ACHN (cell line): ENCODE measurements at places on chromosomes 12 and 14.

DNA sequence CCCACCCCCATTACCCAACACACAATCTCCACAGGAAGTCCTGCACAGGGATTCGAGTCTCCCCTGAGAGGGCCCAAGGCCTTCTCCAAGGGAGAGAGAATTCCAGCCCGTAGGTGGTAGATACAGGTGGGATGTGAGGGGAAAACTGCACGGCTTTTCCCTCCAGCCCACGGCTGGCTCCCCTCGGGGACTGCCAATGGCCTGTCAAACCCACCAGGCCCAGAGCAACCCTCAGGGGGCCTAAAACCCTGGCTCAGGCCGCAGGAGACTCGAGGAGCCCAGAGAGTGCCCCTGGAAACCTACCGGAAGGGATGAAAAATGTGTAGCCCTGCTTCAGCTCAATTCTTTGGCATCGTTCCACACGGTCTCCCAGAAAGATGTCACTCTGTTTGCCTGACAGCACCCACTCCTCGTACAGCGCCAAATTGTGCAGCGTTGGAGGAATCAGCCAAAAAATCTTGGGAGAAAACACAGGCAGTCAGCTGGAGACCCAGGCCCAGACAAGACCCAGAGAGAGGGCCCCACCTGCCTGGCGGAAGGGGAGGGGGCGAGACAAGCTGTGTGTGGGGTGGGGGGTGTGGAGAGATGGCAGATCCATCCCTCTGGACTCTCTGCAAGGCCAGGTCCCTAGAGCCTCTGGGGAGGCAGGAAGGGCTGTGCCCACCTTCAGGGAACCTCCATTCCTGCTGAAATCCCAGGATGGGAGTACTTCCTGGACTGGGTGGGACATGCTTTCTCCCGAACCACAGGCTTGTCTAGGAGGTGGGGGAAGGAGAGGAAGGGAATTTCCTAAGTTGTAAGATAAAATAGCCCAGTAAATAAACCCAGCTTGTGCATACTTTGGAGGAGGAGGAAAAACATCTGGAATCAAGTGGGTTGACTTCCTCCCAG lies 48.1 kb downstream of the KDM2B start:
- DNase-seq, result no peak

DNA sequence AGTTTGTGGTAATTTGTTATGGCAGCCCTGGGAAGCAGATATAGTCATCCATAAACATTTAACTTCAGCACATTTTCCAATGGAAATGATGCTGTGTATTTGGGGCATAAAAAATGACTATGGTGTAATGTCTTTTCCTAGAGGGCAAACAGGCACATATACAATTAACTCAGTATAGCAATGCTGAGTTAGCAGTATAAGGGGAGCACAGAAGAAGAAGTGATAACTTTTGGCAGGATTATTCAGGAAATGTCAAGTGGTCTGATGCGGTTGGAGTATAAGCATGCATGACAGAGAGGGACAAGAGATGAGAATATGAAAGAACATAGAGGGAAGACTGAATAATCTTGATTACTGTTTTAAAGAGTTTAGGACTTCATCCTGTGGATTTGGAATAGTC lies 55.3 kb upstream of the PRKD1 start:
- no peak for DNase-seq

DNA sequence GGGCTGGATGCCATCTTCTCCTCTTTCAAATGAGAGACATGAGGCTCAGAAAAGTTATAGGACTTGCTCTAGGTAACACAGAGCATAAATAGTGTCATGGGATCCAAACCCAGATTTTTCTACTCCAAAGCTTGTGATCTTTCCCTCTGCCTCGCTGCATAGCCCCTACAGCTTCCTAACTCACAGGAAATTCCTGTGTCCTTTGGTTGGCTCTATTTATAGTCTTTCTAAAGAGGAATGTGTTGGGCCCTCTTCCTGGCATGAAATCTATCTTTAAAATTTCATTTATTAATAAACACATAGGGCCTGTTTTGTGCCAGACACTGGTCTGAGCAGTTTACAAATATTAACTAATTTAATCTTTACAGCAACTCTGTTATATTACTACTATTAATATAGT lies 9.8 kb upstream of the KCNA5 start:
- DNase-seq, result no peak

GRCh38 chr14:87325741-87326140 lies 667.2 kb downstream of the GALC start:
- DNase-seq, result no peak

- DNase-seq, result no peak
Measured at GRCh38 chr12:84653482-84653881, 259.1 kb downstream of the SLC6A15 start.

DNA sequence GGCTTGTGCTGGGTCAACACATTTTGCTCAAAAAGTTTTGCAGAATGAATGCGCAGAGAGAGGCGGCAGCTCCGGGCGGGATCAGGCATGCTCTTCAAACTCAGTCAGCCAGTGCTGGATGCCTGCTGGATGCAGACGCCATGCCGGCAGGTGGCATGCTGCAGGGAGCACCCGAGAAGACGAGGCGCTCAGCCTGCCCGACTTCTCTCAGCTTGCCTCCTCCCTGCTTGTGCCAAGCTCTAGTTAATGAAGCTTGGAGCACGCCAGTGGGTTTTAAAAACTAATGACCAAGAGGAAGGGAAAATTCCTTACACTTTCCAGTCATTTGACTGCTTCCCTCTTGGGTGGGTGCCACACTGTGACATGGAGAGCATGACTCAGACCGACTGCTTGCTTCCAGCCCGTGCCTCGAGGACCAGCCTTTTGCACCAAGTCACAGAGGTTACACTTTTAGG lies 39.8 kb downstream of the SLC24A4 start:
- peak; percentile 58 for DNase-seq

DNA sequence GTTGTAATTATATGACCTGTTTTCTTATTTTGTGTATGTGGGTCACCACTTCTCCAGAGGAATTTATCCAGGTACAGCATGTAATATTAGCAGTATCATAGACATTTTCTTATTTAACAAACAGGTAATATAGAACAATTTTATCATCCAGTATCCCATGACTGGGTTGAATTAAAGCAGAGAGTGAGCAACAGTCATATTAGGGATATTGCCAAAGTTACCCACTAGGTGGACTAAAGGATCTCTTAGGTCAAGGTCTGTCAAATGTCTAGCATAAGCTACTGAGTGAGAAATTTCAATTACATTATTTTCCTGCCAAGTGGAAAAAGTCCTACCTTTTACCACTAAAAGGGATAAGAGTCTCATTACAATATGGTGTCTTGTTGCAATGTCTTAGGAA lies 62.1 kb upstream of the TRIM9 start:
- peak; percentile 27 for DNase-seq

- peak; percentile 39 for DNase-seq
Measured at GRCh38 chr14:57182760-57183503, 85.8 kb downstream of the EXOC5 start.

DNA sequence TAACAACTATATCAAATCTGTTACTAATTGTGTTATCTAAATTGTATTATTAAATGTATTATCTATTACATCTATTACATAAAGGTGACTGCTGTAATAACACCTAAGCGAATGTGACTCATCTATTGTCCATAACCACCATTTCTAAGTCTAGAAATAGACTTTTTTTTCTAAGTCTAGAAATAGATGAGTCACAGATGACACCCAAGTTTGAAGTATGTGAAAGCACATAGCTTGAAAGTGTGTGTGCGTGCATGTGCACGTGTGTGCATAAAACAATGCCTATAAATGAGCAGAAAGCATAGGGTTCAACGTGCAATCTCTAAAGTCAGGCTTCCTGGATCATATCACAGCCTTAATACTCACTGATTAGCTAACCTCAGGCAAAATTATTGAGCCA lies 451.3 kb upstream of the USP15 start:
- no peak for DNase-seq

- no peak for DNase-seq
Measured at GRCh38 chr12:78918268-78918667, 53.7 kb downstream of the SYT1 start.

- DNase-seq, result peak; percentile 75
Measured at GRCh38 chr12:52230364-52231281, 2.4 kb upstream of the KRT7 start.

DNA sequence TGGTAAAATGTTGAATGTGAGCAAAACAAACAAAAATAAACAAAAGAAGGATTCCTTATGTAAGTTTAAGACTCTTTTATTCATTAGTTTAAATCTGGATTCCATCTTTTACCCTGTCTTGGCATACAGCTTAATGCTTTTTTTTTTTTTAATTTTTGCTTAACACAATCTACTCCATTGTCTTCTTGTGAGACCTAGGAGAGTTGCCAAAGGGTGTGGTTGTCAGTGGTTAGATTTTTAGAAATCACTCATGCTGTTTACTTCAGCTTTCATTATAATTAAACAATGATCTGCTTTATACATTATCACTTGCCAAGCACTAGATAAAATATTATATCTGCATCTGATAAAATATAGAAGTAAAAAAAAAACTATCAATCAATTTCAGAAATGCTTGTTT lies 77.7 kb upstream of the KITLG start:
- DNase-seq, result no peak

- DNase-seq, result peak; percentile 61
Measured at GRCh38 chr14:75654127-75654732, 6.4 kb downstream of the ERG28 start.

GRCh38 chr14:55255979-55256378 lies 15.2 kb upstream of the FBXO34 start:
- no peak for DNase-seq

DNA sequence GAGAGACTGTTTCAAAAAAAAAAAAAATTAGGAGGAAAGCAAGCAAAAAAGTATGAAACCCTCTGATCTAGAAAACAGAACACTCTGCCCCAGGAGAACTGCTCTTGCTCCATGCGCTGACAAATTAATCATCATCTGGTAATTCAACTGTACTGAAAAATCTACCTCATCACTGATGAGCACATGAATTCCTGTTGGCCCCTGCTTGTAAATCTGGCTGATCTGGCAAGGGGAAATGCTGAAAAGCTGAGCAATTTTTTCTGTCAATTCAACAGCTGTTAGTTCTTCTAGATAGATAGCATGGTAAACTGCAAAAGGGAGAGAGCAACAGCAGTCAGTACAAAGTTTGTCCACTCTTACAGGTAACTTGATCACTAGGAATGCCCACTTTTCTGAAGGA lies 15.2 kb upstream of the CSRNP2 start:
- no peak for DNase-seq

DNA sequence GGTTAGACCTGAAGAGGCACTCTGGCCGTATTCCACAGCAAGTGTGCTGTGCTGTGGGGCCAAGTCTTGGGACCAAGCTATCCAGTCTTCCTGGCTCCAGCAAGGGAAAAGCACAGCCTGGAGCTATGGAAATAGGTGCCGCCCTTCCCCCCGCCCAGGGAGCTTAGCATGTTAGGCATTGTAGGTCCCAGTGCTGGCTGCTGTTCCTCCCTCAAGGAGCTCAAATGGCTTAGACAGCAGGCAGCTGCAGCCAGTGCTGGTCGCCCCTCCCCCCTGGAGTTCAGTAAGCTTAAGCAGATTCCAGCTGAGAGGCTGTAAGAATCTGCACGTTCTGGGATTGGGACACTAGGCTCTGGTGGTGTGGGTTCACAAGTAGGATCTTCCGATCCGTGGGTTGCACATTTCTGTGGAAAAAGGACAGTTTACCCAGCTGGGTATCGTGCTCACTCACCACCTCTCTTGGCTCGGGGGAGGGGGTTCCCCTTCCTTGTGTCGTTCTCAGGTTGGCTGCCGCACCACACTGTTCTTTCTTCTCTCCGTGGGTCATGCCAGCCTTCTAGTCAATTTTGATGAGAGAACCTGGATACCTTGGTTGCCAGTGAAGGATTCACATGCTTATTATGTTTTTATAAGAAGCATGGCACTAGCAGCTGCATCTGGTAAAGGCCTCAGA lies 127.3 kb downstream of the CNTN1 start:
- no peak for DNase-seq

DNA sequence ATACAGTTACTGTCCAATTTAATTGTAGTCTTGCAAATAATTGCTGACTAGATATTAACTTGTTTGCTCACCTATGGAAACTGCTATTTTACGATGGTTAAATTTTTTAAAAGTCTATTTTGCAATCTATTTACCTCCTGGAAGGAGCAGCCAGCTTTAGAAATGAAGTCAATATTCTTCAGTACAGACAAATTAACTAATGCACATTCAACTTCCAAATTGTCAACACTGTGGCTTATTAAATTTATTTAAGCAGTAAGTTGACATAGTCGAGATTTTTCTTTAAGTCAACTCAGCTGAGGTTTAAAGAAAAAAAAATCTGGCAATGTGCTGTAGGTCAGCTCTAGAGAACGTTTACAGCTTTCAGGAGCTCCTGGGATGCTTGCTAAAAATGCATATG lies 221.2 kb downstream of the SSPN start:
- DNase-seq, result no peak

- no peak for DNase-seq
Measured at GRCh38 chr14:34582117-34582680, 42.7 kb upstream of the EAPP start.

- DNase-seq, result no peak
Measured at GRCh38 chr14:77469539-77469938, 11.6 kb downstream of the AHSA1 start.

DNA sequence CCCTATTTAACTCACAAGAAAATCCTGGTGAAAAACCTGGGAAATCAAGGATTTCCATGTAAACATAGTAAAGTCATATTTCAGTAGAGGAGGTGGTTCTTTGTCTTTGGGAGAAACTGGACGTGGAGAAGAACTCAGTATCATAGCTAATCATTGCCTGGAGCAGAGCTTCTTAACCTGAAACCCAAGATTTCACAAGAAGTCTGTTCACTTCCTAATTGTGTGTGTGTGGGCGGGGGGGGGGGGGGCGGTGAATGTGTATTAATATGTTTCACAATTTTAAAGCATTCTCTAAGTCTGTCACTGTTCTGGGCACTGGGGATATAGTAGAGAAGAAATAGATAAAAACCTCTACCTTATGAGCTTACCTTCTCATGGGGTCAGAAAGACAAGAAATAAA lies 96.7 kb upstream of the PPP4R3A start:
- no peak for DNase-seq

DNA sequence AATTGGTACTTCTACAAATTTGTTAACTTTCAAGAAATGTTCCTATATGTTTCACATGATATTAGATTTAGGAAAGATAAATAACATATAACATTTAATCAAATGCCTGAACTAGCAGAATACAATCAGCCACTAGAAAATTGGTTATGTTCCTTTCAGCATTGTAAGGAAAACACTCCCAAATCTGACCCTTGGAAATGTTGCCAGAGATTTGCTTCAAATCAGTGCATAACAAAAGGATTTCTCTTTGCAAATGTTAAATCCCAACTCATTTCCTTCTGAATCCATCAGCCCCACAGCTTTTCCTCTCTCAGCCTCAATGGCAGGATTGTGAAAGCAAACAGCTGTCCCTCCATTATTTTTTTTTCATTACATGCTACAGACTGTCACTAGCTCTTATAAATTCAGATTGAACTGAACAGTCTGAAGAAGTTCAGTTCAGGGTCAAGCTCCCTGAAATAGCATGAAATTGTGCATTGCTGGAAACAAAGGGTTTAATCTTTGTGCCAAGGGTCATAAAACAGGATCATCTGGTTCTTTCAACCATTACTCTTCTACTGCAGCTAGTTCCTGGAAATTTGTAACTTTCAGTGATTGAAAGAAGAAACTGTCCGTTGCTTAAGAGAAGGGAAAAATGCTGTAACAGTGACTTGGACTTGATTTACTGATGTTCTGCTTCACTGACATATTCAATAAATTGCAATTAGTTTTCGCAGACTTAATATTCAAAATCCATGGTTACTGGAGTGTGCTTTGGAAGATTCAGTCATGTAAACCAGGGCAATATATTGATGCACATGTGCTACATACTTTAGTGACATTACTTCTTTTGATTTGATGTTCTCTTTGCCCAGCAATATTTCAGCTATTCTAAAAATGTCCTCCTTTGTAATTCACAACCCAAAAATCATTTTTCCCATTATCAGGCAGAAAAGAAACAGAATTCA lies 246.4 kb downstream of the RPL10L start:
- no peak for DNase-seq

- DNase-seq, result no peak
Measured at GRCh38 chr14:69052181-69052601, 73.1 kb upstream of the ACTN1 start.
